ENCODE measurements at places on chromosomes 13 and 19.

DNA sequence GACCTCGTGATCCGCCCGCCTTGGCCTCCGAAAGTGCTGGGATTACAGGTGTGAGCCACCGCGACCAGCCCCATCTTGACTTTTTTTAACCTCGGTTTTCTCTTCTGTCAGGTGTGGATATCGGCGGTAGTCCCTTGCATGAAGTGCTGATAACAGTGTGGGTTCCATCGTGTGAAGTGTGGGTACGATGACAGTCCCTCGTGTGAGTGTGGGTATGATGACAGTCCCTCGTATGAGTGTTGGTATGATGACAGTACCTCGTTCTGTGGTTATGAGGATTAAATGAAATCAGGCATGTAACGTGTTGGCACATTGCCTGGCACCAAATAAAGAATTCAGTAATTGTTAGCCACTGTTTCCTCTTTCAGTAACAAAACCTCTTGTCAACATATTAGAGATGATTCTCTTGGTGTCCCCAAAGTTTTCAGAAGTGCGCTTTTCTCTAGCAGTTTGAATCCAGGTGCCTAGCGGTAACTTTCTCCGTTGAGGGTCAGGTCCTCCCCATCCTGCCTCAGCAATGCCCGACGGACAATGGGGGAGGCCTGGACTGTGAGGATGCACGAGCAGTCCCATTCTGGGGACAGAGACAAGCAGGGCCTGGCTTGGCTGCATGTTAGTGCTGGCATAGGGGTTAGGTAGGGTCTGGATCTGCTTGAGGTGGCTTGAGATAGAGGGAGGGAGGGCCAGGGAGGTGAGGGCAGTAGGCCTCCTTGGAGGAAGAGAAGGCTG is 15.3 kb downstream of the GATAD2A start:
- no peak for DNase-seq

DNA sequence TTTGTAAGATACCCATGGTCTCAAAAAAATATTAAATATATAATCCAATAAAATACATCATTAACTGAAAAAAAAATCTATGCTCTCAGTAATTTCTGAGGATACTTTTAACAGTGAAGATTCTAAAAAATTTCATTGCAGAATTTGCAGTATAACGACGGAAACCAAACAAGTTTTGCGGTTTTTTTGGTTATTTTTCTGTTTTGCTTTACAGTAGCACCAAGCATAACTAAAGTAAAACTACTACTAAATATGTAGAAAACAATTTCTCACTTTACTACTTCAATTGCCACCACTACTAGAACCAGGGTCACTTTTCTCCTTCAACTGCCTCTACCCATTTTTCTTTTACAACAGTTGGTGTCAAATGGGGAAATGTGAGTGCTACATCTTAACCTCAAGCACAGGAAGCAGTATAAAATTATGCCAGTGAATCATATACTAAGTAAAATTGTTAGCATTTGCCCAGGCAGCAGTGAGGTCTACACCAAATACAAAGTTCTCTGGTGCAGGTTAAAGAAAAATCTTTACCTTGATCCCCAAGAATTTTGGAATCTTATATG is 24.1 kb downstream of the MICU2 start:
- no peak for DNase-seq

DNA sequence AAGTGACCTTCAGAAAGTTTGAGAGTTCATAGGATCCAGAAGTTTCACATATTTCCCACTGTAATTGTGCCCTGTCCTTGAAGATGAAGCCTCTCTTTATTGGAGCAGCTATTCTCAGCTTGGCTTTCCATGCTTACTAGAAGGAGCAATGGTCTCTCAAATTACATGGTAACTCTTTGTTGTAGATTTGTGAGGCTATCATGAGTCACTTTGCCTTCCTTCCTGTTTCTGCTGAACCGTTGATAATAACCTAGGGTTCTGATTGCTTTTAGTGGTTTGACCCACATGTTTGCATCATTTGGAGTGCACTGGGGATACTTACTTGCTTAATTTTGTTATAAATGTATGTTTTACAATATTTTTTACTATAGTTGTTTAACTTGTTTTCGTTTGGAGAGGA is 772.9 kb upstream of the SLITRK6 start:
- DNase-seq = no peak

GRCh38 chr13:91307887-91308286 is 39.6 kb upstream of the MIR17HG start:
- no peak for DNase-seq

All from PC-9 (cell line).